ENCODE measurements at places on chromosomes 1 and 21.

- DNase-seq: no peak
- no peak overlapping the region for H3K4me3 ChIP-seq
- no peaks in the 10 kb centered on the region for H3K36me3 ChIP-seq
- H3K4me1 ChIP-seq: peaks cover 5% of the 10 kb centered on the region
- H3K27ac ChIP-seq: no peak overlapping the region
These were observed 35.5 kb upstream of the HHAT start for GRCh38 chr1:210293171-210293607.

GRCh38 chr1:63935553-63935952, 161.7 kb downstream of the ROR1 start:
- no peaks in the 10 kb centered on the region for H3K4me1 ChIP-seq
- peaks cover 6% of the 10 kb centered on the region for H3K27me3 ChIP-seq
- no peaks in the 10 kb centered on the region for H3K36me3 ChIP-seq
- no peak overlapping the region for H3K4me3 ChIP-seq
- no peak overlapping the region for H3K27ac ChIP-seq
- DNase-seq: no peak

DNA sequence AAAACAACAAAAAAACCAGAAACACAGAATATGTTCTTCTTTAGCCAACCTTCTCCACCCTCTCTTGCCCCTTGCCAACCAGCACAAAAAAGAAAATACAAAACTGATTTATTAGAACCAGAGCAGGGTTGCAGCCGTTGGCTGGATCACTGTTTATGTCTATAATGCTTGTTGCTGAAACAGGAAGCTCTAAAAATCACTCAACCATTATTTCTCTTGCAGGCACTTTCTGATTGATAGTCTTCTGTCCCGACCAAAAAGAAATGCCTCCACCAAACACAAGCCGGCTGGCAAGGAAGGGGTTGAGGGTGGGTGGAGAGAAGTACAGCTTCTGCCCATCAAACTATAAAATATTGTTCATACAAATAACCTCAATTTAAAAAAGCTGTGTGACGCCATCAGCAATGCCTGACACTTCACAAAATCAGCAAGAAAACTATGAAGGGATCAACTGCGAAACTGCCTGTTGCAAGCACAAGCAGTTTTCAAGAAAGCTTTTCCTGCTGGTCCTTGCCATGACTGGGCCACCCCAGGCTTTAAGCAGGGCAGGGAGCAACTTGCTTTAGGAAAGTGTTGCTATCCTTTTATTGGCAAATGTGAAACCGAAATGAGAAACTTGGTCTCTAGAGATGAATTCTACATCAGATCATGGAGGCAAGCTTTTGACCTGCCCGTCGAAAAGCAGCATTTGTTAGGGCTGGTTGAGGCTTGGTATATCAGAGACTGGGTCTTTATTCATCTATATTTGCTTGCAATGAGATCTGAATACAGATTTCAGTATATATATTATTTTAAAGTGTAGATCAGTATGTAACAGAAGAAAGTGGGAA, 174.2 kb downstream of the RUNX1 start:
- peaks cover 53% of the 10 kb centered on the region for H3K36me3 ChIP-seq
- H3K27me3 ChIP-seq: no peaks in the 10 kb centered on the region
- DNase-seq: no peak
- no peak overlapping the region for H3K4me3 ChIP-seq
- no peak overlapping the region for H3K27ac ChIP-seq

GRCh38 chr1:20349561-20349960, 58.9 kb downstream of the VWA5B1 start:
- H3K36me3 ChIP-seq: no peaks in the 10 kb centered on the region
- no peak overlapping the region for H3K27ac ChIP-seq
- H3K4me1 ChIP-seq: no peaks in the 10 kb centered on the region
- H3K4me3 ChIP-seq: no peak overlapping the region
- no peak for DNase-seq

DNA sequence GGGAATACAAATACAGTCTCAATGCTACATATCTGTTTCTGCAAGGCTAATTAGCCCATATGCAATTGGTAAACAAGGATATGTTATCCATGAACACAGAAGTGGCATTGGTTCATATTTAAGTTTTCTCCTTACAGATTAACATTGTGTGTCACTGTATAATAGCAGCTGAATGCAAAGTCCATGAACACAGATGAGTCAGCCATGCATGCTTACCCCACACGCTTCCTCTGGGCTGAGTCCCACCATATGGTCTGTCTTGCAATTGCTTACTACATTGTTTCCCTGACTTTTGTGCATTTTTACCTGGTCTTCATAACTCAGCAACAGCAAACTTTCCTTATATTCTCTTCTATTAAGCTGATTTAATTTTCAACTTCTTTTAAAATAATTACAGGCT, 41.5 kb upstream of the TSNAX start:
- H3K36me3 ChIP-seq: no peaks in the 10 kb centered on the region
- no peak overlapping the region for H3K4me3 ChIP-seq
- DNase-seq: no peak
- H3K4me1 ChIP-seq: no peaks in the 10 kb centered on the region

- H3K36me3 ChIP-seq: no peaks in the 10 kb centered on the region
- H3K4me3 ChIP-seq: no peak overlapping the region
- no peak for DNase-seq
These were observed 111.2 kb downstream of the GIPC2 start for GRCh38 chr1:78156805-78157521.

DNA sequence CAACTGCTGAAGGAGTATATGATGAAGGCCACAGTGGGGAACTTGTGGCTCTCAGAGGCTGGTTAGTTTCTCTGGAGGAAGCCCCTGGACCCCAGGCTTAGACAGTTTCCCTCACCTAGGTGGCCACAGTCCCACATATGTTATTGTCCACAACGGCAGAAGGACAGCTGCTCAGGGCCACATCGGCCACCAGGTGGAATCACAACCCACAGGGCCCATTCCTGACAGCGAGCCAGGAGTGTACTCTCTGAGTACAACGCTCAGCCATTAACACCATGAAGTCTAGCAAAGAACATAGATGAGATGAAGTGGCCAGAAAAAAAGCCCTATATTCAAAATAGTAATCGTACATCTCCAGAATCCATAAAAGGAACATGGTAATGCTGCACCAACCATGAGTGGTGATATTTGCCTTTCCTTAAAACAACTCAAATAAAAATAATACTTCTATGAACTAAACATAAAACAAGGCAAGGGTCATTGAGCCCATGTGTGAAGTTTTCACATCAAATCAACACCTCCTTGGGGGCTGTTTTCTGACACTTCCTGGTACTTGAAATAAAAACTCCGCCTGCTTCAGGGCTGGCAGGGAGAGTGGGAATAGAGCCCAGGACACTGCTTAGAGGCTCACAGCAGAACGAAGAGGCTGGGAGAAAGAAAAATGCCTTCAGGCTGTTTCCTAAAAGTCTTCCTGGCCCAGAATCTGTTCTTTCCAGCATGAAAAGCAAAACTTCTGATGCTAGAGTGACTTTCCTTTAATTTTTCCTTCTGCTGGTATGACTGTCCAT, 383.3 kb downstream of the HHAT start:
- no peaks in the 10 kb centered on the region for H3K36me3 ChIP-seq
- H3K27me3 ChIP-seq: no peaks in the 10 kb centered on the region
- no peak for DNase-seq
- H3K4me3 ChIP-seq: no peak overlapping the region

DNA sequence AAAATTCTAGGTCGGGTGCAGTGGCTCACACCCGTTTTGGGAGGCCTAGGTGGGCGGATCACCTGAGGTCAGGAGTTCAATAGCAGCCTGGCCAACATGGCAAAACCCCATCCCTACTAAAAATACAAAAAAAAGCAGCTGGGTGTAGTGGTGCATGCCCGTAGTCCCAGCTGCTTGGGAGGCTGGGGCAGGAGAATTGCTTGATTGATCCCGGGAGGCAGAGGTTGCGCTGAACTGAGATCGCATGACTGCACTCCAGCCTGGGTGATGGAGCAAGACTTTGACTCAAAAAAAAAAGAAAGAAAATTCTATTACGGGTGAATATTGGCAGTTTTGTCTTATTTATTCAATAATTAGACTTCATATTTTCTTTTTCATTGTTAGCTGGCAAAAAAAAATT, 62.1 kb downstream of the SNX7 start:
- H3K27me3 ChIP-seq: no peaks in the 10 kb centered on the region
- no peak overlapping the region for H3K4me3 ChIP-seq
- DNase-seq: no peak
- H3K27ac ChIP-seq: no peak overlapping the region

DNA sequence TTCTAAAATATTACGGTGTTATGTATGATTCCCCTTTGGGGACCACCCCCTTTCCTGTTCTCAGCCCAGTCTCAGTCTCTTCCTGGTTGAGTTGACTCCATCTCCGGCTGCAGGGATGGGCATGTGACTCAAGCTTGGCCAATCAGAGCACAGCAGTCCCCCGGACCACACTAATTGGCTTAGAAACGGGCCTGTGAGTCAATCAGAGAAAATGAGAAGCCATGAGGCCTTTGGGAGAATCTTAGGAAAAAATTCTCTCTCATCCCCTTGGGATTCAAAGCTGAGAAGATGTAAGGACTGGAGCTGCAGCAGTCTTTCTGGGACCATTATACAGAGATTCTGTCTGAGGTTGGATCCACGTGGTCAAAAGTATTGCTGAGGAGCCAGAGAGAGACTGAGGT, 10.7 kb upstream of the FHAD1 start:
- H3K27me3 ChIP-seq: peaks cover 48% of the 10 kb centered on the region
- no peak overlapping the region for H3K27ac ChIP-seq
- H3K4me1 ChIP-seq: peaks cover 13% of the 10 kb centered on the region

DNA sequence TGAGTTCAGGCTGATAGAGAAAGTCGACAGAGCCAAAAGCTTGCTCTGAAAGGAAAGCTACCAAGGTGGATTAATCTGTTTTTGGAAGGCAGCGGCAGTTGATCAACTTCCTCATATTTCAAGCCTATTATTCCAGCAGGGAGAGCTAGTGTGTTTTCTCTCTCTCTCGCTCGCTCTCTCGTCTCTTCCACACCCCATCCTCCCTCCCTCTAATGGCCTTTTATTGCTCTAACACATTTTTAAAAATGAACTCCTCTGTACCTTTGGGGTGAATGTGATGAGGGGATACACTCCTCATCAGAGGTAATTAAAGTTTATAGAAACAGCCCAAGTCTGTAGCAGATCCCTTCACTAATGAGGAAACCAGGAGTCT, 126.4 kb downstream of the CLIC6 start:
- no peak for DNase-seq
- no peak overlapping the region for H3K4me3 ChIP-seq
- H3K36me3 ChIP-seq: peaks cover 42% of the 10 kb centered on the region
- no peaks in the 10 kb centered on the region for H3K27me3 ChIP-seq

DNA sequence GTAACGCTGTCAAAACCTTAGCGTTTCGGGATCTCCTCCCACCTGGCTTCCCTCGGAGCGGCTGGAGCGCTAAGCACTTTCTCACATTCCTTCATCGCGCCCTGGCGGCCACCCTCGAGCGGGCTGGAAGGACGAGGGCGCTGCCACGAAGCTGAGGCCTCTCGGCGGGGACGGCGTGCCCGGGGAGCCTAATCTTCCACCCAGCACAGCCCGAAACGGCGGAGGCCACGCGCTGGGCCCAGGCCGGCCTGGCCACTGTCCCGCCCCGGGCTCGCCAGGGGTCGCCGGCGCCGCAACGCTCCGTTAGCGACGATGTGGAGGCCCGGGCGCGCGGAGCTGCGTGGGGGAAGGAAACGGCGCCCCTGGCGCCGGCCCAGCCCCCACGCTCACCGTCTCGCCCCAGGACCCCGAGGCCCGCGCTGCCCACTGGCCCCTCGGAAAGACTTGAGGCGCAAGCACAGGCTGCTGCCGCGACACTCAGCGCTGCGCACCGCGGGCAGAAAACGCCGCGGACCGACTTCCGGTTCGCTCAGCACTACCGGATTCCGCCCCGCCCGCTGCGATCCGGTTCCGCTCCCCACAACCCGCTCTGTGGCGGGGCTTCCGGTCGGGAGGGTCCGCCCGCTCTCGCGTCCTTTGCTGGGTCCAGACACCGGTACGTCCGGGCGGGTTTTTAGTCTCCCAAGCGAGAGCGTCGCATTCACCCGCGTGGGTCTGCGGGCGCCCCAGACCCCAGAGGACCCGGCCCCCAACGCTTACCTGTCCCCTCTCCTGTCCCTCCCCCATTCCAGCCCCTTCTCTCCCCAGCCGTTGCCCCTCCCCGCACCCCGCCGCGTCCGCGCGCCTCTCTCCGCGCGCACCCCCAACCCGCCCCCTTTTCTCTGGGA, at the start of gene YBEY:
Gene YBEY (plus strand): TSS at position 582 of the 887 bp plus-strand sequence. CDS start 572 bp downstream, outside the sequence.
- H3K4me3 ChIP-seq: peak within 1 kb of the TSS; percentile 97
- H3K27ac ChIP-seq: peak within 1 kb of the TSS; percentile 97
- H3K27me3 ChIP-seq: no peaks in the 10 kb centered on the region
- peak; percentile 92 for DNase-seq

GRCh38 chr1:91774520-91775203, 111.3 kb downstream of the TGFBR3 start:
- no peak overlapping the region for H3K27ac ChIP-seq
- H3K4me1 ChIP-seq: no peaks in the 10 kb centered on the region
- no peaks in the 10 kb centered on the region for H3K27me3 ChIP-seq
- H3K4me3 ChIP-seq: no peak overlapping the region
- H3K36me3 ChIP-seq: peaks cover 11% of the 10 kb centered on the region
- no peak for DNase-seq

- H3K4me3 ChIP-seq: no peak overlapping the region
- DNase-seq: no peak
- H3K4me1 ChIP-seq: no peaks in the 10 kb centered on the region
- no peaks in the 10 kb centered on the region for H3K36me3 ChIP-seq
These were observed 132.2 kb upstream of the HOOK1 start for GRCh38 chr1:59682396-59683080.

DNA sequence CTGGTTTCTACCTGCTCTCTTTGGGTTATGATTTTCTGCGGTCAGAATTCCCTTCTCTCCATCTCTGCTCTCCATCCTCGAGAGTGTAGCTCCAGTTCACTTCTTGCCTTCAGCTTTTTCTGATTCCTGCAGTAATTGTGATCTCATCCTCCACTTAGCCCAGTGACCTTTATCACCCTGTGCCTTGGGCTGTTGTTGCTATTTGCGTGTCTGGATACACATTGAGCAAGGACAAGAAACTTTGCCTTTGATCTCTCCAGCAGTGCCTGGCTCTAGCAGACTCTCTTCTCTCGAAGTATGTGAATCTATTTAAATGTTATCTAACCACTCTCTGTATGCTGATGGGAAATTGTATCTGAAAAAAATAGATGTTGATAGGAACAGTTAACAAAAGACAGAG, 76.4 kb upstream of the MARK1 start:
- no peak for DNase-seq
- no peak overlapping the region for H3K27ac ChIP-seq
- H3K27me3 ChIP-seq: peaks cover 10% of the 10 kb centered on the region
- no peaks in the 10 kb centered on the region for H3K4me1 ChIP-seq
- no peak overlapping the region for H3K4me3 ChIP-seq

- no peak overlapping the region for H3K4me3 ChIP-seq
- no peak overlapping the region for H3K27ac ChIP-seq
- H3K4me1 ChIP-seq: peaks cover 5% of the 10 kb centered on the region
- DNase-seq: peak; percentile 48
- peaks cover 45% of the 10 kb centered on the region for H3K27me3 ChIP-seq
- H3K36me3 ChIP-seq: no peaks in the 10 kb centered on the region
These were observed 5.0 kb downstream of the PRELP start for GRCh38 chr1:203480525-203481084.

DNA sequence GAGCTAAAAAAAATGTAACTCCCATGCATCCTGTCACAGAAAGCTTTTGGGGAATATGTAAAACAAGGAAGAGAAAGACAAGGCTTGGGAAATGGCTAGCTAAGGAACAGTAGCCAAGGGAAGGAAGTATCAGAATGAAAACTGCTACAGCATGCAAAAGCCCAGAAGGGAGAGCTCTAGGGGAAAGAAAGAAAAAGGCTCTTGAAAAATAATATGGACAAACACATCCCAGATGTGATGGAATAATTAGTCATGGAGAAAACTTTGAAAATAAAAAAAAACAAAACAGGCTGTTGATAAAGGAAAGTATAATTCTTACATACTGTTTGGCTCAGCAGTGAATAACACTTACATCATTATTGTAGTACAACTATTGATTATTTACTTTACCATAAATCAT, 47.9 kb upstream of the VCAM1 start:
- no peak for DNase-seq
- no peak overlapping the region for H3K4me3 ChIP-seq
- no peak overlapping the region for H3K27ac ChIP-seq
- H3K36me3 ChIP-seq: no peaks in the 10 kb centered on the region
